PC-9 (cell line): ENCODE measurements at places on chromosomes 2 and 18. TPM values are rescaled to one million over a fixed set of nuclear protein-coding genes. Genes with fewer than 3 reads are reported as not detected.

The SERPINB3 gene
- total RNA-seq: not detected in 2 replicates

The CFAP65 gene
- total RNA-seq: not detected in 2 replicates

The CXCR1 gene
- not detected in 2 replicates for total RNA-seq

The CENPA gene
- 43.6 and 48.8 TPM in 2 replicates for total RNA-seq

The SNTG2 gene
- total RNA-seq: not detected in 2 replicates

The PSMA8 gene
- total RNA-seq: not detected in 2 replicates

The KCNJ3 gene
- total RNA-seq: not detected in 2 replicates

The LRRC30 gene
- not detected in 2 replicates for total RNA-seq

The CHRNG gene
- not detected in 2 replicates for total RNA-seq

The KCNK3 gene
- 0.08 TPM in 1 of 2 replicates, not detected in the other for total RNA-seq

The CRYGD gene
- total RNA-seq: not detected in 2 replicates
